ENCODE measurements at places on chromosomes 2 and 18.

DNA sequence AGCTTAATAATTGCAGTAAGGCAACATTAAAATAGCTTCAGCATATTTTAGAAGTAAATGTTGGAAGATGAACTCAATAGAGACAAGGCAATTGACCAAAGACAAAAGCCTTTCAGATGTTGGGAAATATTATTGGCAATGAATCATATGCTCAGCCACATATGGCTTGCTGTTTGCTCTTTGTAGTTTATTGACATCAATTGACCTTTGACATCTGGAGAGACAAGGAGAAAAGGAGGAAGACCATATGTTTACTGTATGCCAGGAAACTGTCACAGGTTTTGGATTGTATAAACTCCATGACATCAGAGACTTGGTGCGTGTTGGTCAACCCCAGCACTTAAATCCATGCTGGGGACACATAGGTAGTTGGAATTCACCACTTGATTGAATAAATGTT is 60.6 kb upstream of the SLC16A14 start:
- DNase-seq = no peak

- no peak for DNase-seq
Observed at GRCh38 chr2:955829-956731, 5.4 kb downstream of the SNTG2 start.

DNA sequence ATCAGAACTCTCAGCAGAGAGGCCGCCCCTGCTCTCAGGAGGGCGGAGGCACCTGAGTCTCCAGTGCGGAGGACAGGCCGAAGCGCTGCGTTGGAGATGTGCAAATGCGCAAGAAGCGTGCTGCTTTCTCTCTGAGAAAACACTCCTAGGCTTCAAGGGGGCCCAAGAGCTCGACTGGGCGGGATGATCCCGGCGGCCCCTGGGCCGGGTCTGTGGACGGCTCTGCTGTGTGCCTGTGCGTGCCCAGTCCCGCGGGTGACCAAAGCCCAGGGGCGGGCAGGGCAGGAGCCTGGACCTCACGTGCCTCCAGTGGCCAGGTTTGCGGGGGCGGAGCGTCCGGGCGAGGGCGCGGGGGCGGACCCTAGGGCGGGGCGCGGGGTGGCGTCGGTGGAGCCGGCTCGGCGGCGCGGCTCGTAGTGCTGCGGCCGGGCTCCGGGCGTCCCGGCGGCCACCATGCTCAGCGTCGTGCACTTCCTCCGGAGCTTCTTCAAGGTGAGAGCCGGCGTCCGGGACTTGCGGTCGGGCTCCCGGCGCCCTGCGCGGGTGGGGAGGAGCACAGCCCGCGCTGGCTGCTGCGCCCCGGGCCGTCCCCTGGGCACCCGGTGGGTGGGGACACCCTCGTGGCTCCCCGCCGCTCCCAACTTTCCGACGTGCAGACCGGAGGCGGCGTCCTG is at the start of gene ARHGEF4:
Gene ARHGEF4, plus strand, starts transcription at position 414 of the 674 bp plus-strand sequence. Its CDS starts 40 bp downstream, at position 454.
- DNase-seq = no peak

- no peak for DNase-seq
Observed at GRCh38 chr18:54247511-54248175, 21.7 kb upstream of the POLI start.

DNA sequence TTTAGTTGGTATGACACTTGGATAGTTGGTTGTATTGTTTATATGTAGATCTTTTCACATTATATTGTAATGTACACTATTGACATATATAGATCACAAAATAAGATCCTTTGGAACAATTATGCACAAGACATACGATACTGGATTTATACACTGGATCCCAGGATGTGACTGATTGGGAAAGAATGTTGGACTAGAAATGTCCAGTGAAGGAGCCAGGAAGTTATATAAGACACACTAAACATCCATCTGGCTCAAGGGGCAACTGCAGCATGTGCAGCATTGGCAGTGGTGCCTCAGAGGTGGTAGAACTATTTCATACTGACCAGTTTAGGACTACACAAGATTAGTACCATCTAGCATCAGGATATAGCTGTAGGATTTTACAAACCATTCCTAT is 104.9 kb downstream of the TRABD2A start:
- DNase-seq = no peak

- DNase-seq = no peak
Observed at GRCh38 chr2:190094316-190094871, 31.9 kb upstream of the MSTN start.

DNA sequence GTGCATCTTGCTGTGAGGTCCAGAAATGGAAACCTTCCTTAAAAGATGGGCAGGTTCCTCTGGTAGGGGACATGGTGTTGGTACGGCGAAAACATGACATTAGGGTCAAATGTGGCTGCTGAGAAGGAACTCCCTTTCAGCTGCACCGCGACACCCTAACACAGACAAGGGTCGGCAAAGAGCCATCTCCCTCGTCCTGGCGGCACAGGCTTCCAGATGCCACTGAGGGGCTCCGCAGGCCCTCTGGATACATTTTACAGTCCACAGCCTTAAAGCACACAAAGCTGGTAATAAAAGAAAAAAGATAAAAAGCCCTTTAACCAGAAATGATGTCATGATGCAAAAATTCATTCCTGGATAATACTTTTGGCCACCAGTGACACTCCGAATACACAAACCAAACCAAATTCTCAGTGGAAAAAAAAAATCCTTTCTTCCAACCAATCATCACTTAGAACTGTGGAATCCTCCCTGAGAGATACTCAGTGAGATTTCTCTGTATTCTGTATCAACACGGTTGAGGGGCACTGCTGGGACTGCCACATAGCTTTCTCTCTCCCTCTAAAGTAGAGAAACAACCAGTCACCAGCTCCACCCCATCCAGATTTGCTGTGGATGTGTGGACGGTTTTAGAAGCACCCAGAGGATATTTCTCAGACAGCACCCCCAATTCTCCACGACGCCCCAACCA is 174.8 kb downstream of the HDAC4 start:
- DNase-seq = no peak

DNA sequence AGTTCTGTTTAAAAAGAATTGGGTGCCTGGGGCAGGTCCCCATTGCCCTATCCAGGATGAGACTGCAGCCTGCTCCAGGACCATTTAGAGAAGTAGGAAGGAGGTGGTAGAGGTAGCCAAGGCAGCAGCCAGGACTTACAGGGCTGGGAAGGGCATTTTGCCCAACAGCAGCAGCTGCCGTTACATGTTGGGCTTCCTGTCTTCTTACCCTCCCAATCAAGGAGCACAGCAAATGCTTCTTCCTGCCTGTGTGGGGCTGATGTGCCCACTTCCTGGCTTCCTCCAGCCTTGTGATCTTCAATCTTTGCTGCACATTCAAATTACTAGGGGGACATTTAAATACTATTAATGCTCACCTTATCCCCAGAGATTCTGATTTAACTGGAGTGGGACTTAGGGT is 112.0 kb downstream of the QPCT start:
- DNase-seq = no peak

DNA sequence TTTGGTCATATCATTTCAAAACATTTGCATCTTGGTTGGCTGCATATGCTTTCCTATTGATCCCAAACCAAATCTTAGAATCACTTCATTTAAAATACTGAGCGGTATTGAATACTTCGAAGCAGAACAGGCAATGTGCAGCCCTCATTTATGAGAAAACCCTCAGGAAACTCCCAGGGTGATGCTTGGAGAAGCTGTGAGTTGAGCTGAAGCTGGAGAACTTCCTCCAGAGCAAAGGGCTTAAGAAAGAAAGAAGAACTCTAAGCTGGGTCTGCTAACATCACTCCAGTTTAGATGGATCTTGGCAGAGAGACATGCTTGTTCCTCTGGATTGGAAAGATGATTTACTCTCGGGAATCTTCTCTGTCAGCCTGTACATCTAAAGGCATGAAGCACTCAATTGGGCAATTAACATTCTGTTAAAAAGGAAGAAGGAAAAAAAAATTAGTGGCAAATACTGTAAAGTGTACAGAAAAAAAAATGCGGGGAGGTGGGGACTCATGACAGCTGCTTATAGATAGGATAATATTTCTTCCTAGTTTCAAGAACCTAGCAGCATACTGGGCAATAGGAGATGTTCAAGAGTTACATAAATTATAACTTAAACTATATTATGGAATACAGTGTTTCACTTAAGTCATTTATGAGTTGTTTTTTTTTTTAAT is 49.5 kb downstream of the ATIC start:
- no peak for DNase-seq

GRCh38 chr18:40296717-40297413 is 1658.2 kb upstream of the PIK3C3 start:
- no peak for DNase-seq

DNA sequence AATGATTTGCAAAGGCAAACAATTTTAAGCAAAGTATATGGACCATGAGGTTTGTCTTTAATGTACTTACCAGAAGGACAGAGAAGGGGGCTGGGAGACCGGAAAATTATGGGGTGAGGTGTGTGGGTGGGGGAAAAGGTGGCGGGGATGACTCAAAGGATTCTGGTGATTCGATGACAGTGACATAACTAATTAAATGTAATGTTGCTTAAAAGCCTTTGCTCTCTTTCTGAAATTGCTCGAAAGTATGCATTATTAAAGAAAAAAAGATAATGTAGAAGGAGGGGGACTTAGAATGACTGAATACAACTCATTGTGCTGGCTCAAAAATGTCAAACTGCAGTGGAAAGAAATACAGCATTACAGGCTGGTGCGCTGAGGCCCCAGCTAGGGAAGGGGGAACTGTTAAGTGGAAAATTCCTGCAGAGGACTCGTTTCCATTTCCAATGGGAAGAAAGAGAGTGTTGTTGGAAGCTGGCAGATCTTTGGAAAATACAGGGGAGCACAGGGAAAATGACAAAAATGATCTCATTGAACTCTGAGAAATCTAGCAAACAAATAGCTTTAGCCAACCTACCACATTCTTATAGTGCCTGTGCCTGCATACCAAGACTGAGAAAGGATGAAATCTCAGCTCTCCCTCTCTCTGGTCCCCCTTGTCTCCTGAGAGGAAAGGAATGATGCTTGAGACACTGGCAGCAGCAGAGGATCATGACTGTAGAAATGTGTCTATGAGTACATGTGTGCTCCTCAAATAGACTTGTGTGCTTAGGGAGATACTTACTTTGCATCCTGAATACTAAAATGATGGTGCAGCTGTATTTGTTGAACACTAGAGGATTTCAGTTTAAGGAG is 632.4 kb downstream of the NYAP2 start:
- no peak for DNase-seq

- DNase-seq = no peak
Observed at GRCh38 chr2:129800686-129801085, 178.8 kb upstream of the RAB6C start.

- DNase-seq = no peak
Observed at GRCh38 chr2:12543978-12544558, 172.7 kb upstream of the TRIB2 start.

GRCh38 chr18:60196836-60197606 is 175.6 kb downstream of the MC4R start:
- DNase-seq = no peak

GRCh38 chr2:112305132-112305531 is 29.7 kb downstream of the ZC3H6 start:
- DNase-seq = no peak
